ENCODE measurements at places on chromosomes 12 and 14.
A peak's percentile ranks its signal among the peaks of the same experiment; 100 is the strongest.

GRCh38 chr12:7628381-7628961 lies 37.2 kb downstream of the APOBEC1 start:
- DNase-seq = no peak

DNA sequence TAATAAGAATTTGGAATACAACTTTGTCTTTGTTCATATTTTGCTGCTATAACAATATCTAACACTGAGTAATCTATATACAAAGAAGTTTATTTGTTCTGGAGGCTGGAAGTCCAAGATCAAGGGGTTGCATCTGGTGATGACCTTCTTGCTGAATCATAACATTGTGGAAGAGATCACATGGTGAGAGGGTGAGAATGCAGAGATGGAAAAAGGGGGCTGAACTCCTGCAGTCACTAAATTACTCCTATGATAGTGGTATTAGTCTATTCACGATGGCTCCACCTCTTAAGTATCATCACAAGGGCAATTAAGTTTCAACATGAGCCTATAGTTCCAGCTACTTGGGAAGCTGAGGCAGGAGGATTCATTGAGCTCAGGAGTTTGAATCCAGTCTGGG lies 4.5 kb upstream of the AKAP6 start:
- no peak for DNase-seq

GRCh38 chr12:62519043-62519442 lies 52.4 kb downstream of the MON2 start:
- no peak for DNase-seq

DNA sequence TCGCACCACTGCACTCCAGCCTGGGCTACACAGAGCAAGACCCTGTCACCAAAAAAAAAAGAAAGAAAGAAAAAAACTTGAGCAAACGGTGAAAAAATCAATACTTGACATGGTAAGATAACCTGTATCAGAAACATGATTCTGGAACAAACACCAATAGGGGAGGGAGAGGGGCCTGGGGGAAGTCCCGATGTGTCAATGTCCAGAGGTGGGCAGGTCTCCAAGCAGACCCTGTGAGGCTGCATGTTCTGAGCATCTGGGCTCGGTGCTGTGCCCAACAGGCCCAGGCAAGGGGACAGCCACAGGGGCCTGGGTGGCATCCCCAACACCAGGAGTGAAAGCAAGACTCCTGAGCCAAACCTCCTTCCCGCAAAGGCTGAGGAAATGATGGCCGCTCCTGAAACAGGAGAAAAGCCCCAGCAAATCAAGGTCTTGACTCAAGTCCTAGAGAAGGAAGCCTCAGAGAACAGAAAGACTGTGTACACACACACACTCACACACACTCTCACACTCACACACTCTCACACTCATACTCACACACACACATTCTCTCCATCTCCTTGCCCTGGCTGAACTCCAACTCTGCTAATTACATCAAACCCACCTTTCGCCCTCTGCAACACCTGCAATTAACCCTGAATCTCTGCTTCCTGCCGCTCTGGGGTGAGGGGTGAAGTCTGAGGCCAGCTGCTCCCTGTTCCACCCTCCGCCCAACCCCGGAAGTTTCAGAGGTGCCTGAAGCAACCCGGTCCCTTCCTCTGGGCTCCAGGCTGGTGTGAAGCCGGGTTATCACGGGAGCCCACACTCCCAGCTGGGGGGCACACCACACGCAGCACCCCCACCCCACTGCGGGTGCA lies 20.4 kb downstream of the CCDC88C start:
- peak; percentile 96 for DNase-seq

- DNase-seq = no peak
Measured at GRCh38 chr14:100325231-100325632, 2.1 kb downstream of the SLC25A47 start.
